ENCODE measurements at places on chromosomes 16 and 17.

- DNase-seq: no peak
Measured at GRCh38 chr16:50315346-50315997, 49.1 kb downstream of the ADCY7 start.

DNA sequence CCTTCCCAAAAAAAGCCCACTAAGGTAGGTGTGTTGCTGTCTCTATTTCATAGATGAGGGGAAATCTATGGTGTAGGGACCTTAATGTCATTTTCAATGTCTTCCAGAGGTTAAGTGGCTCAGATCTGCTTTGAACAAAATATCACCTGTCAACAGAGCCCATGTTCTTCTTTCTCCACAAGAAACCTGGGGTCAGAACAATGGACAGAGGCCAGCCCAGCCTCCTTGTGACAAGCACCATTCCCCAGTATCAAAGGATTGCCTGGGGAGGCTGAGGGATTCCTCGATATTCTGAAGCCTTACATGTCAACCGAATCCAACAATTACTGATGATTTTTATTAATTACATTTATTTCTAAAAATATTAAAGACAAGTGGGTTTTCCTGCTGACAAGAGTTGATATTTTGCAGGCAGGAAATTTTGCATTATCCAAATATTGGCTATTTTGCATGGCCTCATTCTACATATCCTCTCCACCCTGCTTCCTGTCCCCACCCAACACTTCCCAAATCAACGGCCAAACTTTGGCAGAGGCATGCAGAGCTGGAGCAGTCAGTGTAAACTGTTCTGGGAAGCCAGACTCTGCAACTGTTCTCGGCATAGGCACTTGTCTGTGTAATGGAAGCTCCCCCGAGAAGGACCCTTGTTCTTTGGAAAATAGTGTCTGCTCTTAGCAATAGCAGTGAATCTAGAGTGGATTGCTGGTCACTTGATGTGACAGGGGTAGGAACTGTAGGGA lies 281.5 kb downstream of the HS3ST3A1 start:
- DNase-seq: no peak

GRCh38 chr17:10460062-10460461 lies 9.3 kb downstream of the MYH4 start:
- DNase-seq: no peak

GRCh38 chr17:9973669-9974447 lies 68.8 kb upstream of the RCVRN start:
- DNase-seq: no peak

DNA sequence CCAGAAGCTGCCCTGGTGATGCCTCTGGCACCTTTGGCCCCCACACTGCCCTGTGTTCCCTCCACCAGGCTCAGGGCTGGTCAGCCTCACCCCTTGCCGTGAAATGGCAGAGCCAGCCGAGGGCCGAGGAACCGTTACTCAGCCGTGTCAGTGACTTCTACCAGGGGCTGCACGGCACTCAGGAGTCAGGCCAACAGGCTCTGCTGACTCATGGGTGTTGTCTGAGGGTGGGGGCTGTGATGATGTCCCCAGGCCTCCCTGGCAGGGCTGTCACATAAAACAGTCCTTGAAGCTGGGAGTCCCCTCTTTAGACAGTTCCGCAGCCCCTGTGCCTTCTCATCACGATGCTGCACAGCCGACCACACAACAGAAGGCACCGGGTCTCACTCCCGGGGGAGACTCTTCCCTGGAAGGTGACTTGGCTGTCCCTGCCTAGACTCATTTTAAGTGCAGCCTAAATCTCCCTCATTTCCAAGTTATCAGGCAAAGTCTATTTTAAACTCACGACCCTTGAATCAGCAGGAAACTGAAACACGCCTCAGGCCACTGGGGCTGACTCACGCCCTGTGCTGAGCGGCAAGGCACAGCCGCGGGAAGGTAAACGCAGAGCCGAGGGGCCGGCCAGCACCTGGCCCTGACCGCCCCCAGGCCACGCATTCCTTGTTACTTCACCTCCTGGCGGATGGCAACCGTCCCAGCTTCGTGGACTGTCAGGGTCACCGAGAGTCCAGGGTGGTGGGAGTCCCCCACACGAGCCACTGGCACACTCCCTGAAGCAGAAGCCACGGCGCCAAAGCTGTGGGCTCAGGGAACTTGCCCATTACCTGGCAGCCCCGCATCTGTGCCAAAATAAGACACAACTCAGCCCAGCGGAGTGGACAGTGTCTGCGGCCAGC lies 102.6 kb downstream of the ZNF778 start:
- DNase-seq: no peak

GRCh38 chr16:54970016-54970415 lies 39.4 kb downstream of the IRX5 start:
- no peak for DNase-seq

DNA sequence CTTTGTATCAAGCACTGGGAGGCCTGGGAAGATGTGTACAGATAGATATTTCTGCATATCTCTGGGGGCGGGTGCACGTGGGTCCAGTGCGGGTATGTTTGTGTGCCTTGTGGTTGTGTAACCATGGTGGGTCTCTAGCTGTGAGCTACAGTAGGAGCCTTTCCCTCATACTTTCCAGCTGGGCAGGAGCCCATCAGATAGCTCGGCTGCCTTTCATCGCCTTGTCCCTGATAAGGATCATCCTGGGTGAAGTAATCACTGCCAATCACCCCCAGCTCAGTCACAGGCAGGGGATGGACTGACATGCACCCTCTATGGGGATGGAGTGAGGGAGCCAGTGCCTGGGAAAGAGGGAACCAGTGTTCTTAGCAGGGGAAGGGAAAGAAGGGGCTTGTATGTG lies 3.2 kb upstream of the SCRN2 start:
- no peak for DNase-seq

DNA sequence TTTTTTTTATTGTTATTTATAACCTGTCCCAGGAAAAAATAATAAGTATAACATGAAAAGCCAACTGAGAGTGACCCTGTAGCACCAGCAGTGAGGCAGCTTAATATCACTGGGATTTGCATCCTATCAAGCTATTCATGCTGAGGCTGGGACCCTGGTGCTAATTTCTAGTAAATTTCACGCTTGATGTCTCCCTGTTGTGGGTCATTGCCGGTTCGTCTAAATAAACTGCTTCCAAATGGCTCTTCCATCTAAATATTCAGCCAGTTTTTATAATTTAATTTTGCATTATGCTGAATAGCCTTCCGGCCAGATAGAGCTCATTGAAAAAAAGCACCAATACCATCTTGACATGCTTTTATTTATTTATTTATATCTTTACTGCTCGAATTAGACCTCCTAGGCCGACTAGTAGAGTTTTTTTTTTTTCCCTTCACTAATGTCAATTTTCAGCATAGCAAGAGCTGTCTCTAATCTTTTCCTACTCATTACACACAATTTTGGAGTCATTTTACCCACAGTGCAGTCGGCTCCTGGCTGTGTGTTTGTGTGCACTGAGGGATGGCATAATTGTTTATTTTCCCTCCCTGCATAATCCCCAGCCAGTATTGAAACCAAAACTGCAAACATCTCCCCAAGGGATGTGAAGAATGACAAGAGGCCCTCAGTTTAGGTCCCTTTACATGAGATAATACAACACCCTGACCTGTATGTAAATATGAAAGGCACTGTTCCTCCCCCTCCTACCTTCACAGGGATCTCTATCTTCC lies 168.8 kb downstream of the AATF start:
- no peak for DNase-seq

GRCh38 chr16:77298418-77299360 lies 99.5 kb downstream of the SYCE1L start:
- no peak for DNase-seq

Measured in NCI-H187 (cell line).